ENCODE measurements at places on chromosomes 16 and 17.

- no peak for DNase-seq
Observed at GRCh38 chr17:31595666-31596381, 204.3 kb downstream of the RAB11FIP4 start.

GRCh38 chr17:39209317-39210092, 9.4 kb downstream of the RPL19 start:
- DNase-seq, result peak; percentile 69

- DNase-seq, result no peak
Observed at GRCh38 chr16:77599793-77600415, 122.4 kb upstream of the NUDT7 start.

DNA sequence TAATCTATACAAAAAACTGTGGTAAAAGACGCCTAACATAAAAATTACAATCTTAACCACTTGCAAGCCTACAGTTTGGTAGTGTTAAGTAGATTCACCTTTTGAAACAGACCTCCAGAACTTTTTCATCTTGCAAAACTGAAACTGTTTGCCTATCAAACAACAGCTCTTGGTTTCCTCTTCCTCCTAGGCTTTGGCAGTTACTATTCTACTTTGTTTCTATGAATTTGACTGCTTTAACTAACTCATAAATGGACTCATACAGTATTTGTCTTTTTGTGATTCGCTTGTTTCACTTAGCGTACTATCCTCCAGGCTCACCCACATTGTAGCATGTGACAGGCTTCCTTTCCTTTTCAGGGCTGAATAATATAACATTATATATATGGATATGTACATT, 97.0 kb downstream of the PRKCA start:
- no peak for DNase-seq

Measured in stimulated activated CD4-positive, alpha-beta T cell treated with anti-CD3 and anti-CD28 coated beads, TNF-alpha, amount 100 ng/mL, for 4 hours (primary cell).